ENCODE measurements at places on chromosomes 12 and 14.
A peak's percentile ranks its signal among the peaks of the same experiment; 100 is the strongest.

- no peak for DNase-seq
Measured at GRCh38 chr14:75487155-75487671, 35.1 kb upstream of the BATF start.

DNA sequence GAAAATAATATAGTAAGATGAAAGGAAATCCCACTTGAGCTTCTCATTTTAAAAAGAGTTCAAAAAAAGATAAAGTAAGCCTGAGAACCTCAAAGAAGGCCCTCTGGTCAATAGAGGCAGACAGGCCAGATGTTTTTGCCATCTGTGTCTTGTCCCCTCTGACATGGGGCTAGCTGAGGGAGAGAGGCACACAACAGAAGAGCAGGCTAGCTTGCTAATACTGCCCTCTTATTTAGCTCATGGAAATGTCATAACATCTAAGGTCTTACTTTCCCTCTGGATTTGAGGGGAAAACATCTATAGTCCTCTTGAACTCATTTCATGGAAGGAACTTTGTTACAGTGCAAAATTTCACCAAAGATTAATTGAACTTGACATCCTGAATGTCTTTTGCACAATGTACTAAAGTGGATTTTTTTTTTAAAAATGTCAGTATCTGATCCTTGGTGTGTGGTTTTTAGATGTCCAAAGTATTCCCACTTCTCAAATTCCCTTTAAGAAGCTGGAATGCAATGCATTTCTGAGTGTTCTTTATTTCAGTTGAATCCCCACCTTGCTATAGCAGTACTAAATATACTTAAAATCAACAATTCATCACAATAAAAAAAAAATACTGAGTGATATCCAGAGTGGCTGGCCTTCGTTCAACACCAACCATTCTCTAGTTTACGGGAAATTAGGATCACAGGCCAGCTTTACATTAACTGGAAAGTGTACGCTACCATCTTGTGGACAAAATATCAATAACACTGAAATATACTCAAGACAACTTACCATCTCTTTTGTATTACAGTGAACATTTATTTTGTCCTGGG lies 176.7 kb downstream of the PAH start:
- no peak for DNase-seq

- DNase-seq, result no peak
Measured at GRCh38 chr12:52698651-52699340, 4.5 kb downstream of the KRT77 start.

GRCh38 chr12:51391283-51392123 lies at the start of gene GALNT6:
GALNT6 (minus strand) TSS chr12:51391406; CDS start chr12:51379781, 11,625 bp downstream.
- peak; percentile 72 for DNase-seq

DNA sequence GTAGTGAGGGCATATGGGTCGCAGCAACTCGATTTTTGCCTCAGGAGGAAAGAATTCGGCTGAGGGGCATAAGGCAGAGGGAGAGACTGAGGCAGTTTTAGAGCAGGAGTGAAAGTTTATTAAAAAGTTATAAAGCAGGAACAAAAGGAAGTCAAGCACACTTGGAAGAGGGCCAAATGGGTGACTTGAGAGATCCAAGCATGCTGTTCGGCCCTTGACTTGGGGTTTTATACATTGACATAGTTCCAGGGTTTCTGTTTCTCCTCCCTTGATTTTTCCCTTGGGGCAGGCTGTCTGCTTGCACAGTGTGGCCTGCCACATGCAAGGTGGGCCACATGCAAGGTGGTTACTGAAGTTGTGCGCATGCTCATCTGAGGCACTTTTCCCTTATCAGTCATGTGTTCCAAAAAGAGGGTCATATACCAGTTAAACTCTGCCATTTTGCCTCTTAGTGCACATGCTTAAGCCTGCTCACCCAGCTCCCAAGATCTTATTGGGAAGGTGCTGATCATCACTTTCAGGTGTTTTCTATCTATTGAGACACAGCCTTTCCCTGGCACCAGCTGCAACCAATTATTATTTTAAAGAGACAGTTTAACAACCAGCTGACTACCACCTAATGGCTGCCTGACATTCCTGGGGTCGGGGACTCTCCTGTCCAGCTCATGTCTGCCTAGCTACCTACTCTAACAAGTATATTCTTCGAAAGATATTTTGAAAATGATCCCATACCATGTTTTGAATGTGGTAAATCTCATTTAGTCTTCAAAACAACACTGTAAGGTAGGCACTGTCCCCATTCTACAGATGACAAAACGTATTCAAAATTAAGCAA lies 19.9 kb downstream of the PTGER2 start:
- DNase-seq, result no peak

GRCh38 chr14:90968025-90968424 lies 92.4 kb downstream of the RPS6KA5 start:
- no peak for DNase-seq

DNA sequence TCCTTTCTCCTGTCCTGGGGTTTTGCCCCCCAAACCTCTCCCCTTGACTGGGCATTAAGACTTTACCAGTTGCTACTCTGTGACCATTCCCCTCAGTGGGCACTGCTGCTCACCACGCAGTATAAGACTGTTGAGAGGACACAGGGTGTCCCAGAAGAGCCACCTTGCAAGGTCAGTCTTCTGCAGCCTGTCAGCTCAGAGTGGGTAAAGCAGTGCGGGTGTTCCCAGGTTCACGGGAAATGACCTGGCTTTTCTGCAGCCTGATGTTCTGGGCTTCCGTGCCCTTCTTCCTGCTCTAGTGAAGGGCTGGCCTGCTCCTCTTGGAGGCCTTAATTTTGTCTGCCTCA lies 34.2 kb downstream of the KCNA1 start:
- no peak for DNase-seq

GRCh38 chr14:23481362-23481970 lies 12.0 kb downstream of the NGDN start:
- DNase-seq, result no peak

DNA sequence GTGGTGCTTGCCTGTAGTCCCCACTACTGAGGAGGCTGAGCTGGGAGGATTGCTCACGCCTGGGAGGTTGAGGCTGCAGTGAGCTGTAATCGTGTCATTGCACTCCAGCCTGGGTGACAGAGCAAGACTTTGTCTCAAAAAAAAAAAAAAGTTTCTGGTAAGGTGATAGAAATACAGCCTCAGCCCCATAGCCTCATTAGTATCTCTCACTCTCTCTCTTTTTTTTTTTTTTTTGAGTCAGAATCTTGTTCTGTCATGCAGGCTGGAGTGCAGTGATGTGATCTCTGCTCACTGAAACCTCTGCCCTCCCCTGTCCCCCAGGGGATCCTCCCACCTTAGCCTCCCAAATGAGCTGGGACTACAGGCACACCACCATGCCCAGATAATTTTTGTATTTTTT lies 19.2 kb downstream of the MTHFD1 start:
- no peak for DNase-seq

DNA sequence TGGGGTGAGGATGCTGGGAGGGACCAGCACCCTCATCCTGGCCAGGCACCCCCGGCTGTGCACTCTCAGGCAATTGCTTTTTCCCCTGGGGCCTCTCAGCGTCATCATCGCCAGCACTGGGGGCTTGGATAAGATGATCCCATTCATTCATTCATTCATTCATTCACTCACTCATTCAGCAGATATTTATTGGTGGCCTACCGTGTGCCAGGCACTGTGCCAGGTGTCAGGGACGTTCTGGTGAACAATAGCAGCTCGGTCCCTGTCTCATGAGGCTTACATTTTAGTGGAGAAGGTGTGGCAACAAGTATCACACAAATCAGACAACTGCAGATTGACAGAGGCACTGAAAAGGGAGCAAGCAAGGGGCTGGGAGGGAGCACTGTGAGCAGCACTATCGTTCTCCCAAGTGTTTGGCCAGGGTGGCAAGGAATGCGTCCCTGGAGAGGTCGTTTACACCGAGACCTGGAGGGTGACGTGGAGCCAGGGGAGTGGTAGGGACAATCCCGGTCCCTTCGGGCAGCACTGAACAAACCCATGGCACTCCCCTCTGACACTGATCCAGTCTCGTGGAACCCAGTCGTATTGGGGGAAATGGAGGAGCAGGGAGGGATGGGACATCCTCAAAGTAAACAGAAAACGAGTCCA lies 124.1 kb downstream of the PAPOLA start:
- no peak for DNase-seq

DNA sequence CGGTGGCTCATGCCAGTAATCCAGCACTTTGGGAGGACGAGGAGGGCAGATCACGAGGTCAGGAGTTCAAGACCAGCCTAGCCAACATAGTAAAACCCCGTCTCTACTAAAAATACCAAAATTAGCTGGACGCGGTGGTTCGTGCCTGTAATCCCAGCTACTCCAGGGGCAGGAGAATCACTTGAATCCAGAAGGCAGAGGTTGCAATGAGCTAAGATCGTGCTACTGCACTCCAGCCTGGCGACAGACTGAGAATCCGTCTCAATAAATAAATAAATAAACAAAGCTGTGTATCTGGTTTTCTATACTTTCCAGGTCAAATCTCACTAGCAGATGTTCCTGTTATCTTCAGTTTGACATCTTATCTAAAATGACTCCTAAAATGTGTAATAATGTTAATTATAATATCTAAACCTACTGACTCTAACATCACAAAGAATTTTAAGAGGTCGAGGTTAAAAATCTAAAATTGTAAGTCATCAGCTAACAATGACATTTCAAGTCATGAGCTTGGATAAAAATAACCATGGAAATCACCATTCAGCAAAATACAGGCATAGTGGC lies 2.4 kb upstream of the SRP54 start:
- no peak for DNase-seq

GRCh38 chr14:66038618-66039017 lies 447.6 kb upstream of the CCDC196 start:
- no peak for DNase-seq

- DNase-seq, result no peak
Measured at GRCh38 chr12:111169032-111169431, 199.9 kb downstream of the PHETA1 start.

GRCh38 chr14:69325646-69326265 lies 65.8 kb downstream of the GALNT16 start:
- DNase-seq, result no peak

DNA sequence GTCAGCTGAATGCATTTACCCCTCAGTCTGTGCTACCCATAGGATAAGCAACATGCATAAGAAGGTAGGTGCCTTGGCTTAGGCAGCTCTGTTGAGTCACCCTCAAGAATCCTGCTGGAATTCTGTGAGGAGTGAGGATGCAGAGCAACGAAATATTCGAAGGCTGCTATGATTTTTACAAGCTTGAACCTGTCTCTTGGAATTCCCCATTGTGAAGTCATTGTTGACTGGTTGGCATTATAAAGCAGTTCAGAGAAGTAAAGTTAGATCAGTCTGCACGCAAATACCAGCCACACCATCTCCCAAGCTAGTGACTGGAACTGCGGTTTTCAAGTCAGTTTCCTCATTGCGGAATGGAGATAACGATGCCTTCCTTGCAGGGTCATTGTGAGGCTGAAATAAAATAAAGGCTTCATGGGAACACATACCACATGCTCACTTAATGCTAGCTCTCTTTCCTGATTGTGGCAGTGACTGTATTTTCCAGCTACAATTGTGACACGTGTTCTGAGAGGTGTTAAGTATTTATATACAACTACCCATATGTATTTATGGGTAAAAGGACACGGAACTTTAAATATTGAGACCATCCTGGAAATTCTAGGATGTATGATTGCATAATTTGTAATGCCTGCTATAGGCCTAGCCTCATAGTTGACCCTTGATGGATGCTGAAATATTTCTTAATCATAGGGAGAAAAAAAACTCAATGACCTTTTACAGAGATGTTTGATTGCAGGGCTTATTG lies 96.7 kb downstream of the ETV6 start:
- no peak for DNase-seq

DNA sequence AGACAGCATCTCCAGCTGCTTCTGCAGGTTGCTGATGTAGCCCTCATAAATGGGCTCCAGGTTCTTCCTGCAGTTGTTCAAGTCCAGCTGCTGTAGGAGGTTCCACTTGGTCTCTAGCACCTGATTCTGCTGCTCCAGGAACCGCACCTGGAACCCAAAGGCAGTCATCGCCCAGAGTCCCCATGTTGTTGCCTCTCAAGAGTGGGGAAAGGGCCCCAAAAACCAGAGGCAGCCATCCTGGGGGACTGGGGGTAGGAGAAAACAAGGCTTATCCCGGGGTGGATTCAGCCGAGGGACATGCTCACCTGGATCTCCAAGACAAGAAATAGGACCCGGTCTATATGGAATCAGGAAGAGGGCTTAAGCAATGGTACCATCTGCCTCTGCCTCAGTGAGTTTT lies 2.3 kb downstream of the KRT72 start:
- DNase-seq, result no peak

DNA sequence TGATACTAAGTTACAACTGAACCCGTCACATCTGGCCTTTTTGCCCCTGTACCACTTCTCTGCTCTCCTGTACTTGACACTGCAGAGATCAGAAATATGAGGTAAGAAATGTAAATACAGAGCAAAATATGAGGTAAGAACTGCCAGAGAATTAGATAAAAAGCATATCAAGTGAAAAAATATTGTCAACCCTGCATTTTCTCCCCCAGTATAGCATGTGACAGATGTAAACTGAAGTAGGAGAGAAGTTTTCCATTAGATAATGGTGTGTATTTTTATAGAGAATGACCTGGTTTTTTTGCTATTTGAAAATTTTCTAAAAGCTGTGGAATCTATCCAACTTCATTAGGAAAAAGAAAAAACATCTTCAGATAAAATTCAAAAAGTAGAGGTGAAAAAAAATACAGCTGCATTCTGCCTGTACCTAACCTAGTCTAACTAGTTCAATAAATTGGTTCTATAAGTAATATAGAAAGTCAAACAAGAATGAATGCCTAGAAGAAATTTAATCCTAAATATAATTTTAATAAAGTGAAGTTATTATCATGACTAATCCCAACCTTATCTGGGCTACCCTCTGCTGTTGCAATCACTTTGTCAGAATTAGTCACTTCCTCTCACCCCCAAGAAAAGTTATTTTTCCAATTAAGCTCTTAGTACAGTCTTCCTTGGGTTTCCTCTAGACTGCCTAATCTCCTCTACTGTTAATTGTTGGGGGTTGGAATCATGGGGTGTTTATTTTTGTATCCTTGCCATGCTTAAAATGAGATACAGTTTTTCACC lies 210.0 kb downstream of the RASSF9 start:
- DNase-seq, result no peak

DNA sequence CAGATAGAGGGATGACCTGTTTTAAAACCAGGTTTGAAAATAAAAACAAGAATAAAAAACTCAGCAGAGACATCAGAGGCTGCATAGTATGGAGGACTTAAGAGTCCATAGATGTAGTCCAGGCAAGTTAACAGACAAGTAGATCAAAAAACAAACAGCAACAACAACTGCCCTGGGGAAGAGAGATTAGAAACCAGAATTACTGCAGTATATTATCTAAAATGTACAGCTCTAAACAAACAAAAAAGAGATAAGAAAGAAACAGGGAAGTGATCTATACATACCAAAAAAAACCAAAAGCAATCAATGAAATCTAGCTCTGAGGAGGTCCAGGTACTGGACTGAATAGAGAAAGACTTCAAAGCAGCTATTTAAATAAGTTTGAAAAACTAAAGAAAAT lies 48.8 kb downstream of the ACSM4 start:
- no peak for DNase-seq

GRCh38 chr12:5068126-5068525 lies 24.4 kb downstream of the KCNA5 start:
- DNase-seq, result no peak

- DNase-seq, result no peak
Measured at GRCh38 chr14:77761205-77761931, 412 bp upstream of the SNW1 start.
